Stimulated activated CD4-positive, alpha-beta T cell treated with anti-CD3 and anti-CD28 coated beads, TNF-alpha, amount 100 ng/mL, for 24 hours (primary cell): ENCODE measurements at places on chromosomes 6 and 20.

- no peak for DNase-seq
Measured at GRCh38 chr6:11122380-11122779, 10.9 kb upstream of the ERVFRD-1 start.

GRCh38 chr6:46491201-46491627 lies at the start of gene RCAN2:
RCAN2 (minus strand) TSS chr6:46491449.
- DNase-seq = peak; percentile 12

DNA sequence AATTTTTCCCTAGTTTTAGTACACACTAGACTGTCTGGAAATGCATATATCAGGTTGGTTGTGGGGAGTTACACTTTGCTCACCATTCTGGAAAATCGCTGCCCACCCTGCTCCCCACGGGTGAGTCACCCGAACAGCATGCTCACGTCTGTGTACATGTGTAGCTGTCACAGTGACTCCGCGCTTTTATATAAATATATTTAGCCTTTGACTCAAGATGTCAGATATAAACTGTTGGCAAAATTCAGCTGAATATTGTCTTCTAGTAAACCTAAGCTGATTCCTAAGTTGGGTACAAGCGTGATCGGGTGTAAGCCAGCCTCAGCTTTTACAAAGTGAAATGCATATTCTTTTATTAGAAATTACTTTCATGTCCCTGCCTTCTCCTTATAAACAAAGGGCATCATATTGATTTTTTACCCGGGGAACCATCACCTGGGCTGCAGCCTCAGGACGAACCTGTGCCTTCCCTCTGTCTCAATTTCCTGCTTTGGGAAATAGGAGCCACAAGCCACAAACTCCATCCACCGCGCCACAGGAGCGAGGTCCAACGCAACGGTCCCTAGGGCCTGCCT lies 4.3 kb downstream of the SDCBP2 start:
- DNase-seq = no peak

- DNase-seq = no peak
Measured at GRCh38 chr6:69918813-69919475, 52.6 kb downstream of the COL19A1 start.

GRCh38 chr20:2755451-2756055 lies 44.9 kb downstream of the CPXM1 start:
- DNase-seq = no peak

GRCh38 chr20:59661153-59661552 lies 56.8 kb downstream of the PHACTR3 start:
- DNase-seq = no peak

GRCh38 chr20:35514371-35514932 lies 15.0 kb downstream of the C20orf173 start:
- DNase-seq = no peak

GRCh38 chr20:5660346-5660745 lies 89.9 kb upstream of the SHLD1 start:
- DNase-seq = no peak

- DNase-seq = no peak
Measured at GRCh38 chr6:25042536-25042935, 106.8 kb upstream of the RIPOR2 start.

GRCh38 chr20:3925899-3926638 lies 36.9 kb downstream of the PANK2 start:
- no peak for DNase-seq

DNA sequence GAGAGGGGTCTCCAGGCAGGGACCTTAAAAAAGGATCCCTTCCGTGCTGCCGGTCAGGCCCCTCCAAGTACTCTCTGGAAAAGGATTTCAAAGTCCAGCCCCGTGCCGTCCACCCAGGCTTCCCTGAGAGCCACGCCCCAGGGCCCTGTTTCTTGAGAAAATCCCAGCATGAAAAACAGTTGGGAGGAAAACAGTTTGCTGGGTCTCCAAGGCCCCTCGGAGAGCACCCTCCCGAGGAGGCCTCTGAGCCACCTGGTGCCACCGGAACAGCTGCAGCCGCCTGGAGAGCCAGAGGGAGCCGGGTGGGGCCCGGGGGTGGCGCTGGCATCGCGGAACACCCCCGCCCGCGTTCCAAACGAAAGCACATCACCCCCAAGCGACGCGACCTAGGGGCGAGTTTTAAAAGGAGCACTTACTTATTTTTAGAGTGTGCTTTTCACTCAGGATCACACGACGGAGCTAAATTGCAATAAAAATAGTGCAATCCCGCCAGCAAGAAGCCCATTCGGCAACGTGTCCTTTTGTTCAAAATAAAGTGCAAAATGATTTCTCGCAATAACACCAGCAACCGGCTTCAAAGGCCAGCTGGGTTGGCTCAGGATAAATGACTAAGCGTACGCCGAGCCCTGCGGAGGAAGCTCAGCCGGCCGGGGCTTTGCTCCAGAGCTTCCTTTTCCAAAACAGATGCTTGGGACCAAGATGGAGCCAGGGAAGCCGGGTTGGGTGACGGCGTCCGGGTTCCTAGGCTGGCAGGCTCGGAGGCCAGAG lies 64.2 kb downstream of the YTHDF1 start:
- no peak for DNase-seq

GRCh38 chr6:25327432-25327831 lies 48.3 kb downstream of the CARMIL1 start:
- DNase-seq = no peak

DNA sequence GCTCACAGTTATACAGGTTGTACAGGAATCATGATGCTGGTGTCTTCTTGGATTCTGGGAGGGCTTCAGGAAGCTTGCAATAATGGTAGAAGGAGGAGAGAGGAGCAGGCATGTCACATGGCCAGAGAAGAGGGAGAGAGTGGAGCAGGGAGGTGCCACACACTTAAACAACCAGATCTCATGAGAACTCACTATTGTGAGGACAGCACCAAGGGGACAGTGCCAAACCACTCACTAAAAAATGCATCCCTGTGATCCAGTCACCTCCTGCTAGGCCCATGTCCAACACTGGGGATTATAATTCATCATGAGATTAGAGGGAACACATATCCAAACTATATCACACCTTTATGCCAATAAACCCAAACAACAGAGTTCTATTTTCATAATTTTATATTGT lies 67.2 kb downstream of the TRDN start:
- no peak for DNase-seq

DNA sequence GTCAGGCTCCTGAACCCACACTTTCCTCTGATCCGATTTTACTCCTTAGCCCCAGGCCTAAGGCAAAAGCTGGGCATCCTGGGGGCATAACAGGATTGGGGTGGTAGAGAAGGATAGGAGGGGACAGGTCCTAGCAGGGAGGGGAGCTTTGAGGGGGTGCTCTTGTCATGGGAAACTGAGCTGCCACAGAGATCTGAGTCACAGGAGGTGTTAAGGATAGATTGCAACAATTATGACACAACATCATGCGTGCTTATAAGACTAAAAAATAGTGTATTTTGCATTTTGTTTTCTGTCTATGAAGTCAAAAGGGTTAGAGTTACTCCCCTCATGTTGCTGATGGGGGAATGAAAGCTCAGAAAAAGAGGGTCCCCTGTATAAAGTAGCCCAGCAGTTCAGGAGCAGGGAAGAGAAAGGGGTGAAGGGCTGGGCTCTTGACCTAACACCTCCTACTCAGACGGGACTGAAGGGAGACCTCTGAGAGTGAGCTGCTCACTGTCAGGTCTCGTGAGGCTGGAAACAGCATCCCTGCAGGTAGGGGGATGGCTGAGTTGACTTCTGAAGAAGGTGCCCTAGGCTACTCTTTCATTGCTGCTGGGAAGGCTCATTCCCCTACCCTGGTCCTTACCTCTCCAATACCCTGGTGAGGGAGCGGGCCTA lies 2.0 kb downstream of the GLP1R start:
- DNase-seq = no peak

DNA sequence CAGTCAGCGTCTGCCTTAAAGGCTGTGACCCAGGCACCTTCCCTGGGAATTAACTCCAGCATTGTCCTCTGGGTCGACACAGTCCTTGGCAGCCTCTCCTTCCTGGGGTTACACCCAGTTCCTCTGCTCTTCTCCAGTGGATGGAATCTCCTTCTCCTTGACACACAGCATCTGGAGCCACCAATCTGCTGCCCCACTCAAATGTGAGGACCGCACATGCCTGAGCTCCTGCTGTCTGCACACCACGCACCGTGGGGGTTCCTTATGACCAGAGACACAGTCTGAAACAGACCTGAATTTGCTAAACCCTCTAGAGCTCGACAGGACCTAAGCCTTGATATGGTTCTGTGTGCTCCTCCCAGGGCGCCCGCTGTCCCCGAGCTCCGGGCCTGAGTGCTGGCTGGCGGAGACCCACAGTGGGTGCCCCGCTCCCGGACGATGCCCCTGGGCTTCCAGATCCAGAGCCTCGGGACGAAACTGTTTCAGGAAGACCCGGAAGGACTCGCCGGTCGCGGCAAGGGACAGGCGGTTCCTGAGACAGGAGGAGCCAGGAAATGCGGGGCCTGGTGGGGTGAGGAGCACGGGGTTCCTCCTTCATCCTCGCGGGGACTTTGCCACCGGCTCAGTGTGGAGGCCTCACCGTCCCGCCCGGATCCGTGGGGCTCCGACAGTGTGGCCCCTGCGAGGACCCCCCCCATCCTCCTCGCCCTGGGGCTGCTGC lies 2.5 kb upstream of the RAET1G start:
- DNase-seq = no peak

DNA sequence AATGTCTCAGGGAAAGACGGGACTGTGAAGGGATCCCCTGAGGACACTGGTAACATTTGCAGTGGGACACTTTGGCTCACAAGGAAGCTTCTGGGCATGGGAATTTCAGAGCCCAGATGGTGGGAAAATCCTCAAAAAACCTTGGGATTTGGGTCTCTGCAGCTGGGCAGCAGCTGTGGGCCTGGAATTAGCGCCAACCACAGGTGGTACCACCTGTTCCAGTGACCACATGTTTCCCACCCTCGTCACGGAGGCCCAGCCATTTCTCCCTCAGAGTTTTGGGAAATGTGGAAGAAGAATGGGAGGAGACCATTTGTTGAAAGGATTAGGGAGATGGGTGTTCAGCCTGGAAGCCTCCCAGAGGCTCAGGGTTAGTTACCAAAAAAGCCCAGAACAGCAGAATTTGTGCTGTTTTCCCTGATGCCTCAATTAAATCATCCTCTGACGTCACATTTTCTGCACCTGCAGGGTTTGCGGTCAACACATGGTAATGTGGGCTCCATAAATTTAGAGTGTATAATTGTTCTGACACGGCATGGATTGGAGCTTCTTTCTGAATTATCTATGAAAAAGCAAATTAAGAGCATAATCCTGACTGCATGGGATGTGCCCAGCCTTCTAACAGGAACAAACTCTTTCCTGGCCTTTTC lies 34.4 kb downstream of the EDN3 start:
- no peak for DNase-seq

GRCh38 chr20:35637276-35637675 lies 21.6 kb downstream of the SPAG4 start:
- DNase-seq = no peak

DNA sequence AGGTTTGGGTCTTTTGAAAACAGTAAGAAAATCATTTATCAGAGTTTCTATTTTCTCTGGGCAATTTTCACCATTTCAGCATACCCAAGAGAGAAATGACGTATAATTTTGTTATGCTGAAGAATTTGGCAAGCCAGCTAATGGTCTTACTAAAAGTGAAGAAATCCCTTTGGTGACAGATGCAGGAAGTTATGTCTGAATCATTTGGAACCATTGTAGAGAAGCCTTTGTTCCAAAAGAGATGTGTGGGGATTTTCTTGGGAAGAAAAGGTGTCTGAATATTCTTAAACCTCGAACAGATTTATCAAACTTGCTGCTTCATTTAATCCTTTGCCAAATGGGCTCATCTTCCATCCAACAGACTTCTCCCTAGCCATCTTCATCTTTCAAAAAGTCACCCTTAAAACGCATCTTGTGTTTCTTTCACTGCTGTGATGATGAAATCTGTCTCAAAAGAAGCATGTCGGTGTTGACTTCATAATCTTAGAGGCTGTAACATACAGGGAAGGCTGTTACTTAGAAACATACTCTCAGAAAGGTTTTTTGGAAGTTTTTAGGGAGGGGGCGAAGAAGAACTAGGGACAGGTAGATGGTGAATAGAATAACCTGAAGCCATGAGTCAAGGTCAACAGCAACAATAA lies 39.5 kb downstream of the CITED2 start:
- DNase-seq = no peak

GRCh38 chr6:117907601-117908245 lies 659 bp downstream of the SLC35F1 start:
- DNase-seq = no peak

DNA sequence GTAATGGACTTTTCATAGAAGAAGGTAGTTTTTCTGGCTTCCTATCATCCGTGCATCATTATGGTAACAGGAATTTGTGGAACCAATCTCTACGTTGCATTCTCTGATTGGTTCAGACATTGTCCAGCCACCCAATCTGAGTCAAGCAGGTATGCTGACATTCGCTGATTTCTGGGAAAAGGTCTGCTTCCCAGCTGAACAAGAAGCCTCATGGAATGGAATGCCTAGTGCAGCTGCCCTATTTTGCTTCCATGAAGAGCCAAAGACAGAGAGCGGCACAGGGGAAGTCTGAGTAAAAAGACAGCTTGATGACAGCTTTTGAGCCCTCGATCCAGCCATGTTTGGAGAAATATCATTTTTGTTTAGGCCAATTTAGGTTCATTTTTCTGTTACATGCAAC lies 38.5 kb upstream of the TXLNB start:
- DNase-seq = no peak

DNA sequence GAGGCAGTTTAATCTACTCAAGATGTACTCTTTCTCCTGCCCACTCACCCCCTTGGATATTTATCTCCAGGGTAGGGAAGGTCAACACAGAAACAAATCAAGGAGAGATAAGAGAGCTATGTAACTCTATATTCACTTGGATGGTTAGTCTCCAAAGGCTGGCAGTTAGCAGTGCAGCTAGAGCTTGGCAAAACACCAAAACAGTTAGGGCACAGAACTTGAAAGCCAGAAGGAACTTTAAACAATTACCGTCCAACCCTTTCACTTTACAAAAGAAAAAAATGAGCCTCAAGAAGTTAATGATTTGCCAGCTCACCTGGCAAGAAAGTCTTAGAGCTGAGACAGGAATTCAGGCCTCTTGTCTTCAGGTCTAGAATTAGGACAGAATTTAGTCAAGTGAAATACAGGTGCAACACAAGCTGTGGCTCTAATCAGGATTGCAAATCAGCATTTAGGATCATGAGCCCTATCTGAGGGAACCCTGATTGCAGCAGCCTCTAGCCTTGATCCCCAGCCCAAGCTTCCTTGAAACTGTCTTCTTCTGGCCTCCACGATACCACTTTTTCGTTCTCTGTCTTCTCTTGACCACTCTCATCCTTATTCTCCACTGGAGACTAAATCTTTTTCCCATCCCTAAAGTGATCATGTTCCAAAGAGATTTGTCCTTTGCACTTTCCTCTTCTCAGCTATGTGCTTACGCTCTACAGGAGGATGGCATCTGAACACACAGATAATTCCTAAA lies 14.9 kb downstream of the NEDD9 start:
- no peak for DNase-seq
